Fibroblast of upper back skin (primary cell): ENCODE measurements at places on chromosomes 7 and 10.

- no peak for DNase-seq
These were observed 223.1 kb downstream of the CHCHD3 start for GRCh38 chr7:132858760-132859159.

- DNase-seq = peak; percentile 19
These were observed 281.5 kb upstream of the PHYHIPL start for GRCh38 chr10:58894929-58895328.

- no peak for DNase-seq
These were observed 59.5 kb downstream of the XPNPEP1 start for GRCh38 chr10:109863775-109864174.

DNA sequence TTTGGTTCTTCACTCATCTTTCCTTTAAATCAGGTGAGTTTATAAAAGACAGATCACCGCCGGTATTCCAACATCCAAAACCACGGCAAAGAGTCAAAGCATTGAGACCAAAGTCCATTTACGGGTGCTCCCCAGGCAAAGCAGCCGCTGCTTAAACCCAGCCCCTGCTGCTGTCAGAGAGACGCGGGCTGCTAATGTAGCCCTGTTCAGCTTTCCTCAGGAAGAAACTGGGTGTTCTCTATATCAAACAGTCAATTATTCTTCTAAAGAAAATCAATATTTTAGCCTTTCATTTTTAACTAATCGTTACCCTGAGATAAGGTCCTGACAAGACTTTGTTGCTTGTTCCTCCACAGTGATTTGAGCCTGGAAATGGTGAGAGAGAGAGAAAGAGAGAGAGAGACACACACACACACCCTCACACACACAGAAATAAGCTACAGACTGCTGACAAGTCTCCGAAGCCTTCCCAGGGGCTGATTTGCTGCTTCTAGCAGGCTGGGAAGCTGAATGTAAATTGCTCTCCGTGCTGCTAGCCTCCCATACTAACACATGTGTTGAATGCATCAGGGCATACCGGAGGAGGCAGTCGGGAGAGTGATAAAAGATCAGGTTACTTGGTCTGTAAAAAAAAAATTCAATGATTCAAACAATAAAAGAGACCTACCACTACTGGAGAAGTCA is 183.0 kb upstream of the ANK3 start:
- DNase-seq = peak; percentile 82

GRCh38 chr10:108653531-108653930 is 1269.8 kb downstream of the XPNPEP1 start:
- peak; percentile 73 for DNase-seq

GRCh38 chr10:109027534-109028185 is 895.7 kb downstream of the XPNPEP1 start:
- no peak for DNase-seq

DNA sequence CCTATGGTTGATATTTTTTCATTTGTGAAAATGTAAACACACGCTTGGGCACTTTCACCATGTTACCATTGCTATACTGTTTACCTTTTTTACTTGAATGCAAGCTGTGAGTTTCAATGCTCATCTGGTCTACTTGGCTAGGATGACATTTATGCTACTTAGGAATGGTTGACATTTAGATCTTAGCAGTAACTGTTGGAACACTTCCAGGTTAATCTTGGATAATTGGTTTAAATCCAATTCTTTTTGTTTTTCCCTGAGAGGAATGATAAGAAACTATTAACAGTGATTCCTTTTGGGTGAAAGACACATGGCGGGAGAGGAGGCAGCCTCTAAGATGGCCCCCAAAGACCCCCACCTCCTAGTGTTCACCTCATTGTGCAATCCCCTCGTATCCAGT is 51.4 kb upstream of the AMPH start:
- DNase-seq = no peak

- peak; percentile 50 for DNase-seq
These were observed 1.3 kb downstream of the CUL1 start for GRCh38 chr7:148699782-148700629.

GRCh38 chr7:81140252-81140651 is 221.4 kb upstream of the SEMA3C start:
- DNase-seq = no peak

- no peak for DNase-seq
These were observed 199.3 kb downstream of the LRMDA start for GRCh38 chr10:75630746-75631145.

DNA sequence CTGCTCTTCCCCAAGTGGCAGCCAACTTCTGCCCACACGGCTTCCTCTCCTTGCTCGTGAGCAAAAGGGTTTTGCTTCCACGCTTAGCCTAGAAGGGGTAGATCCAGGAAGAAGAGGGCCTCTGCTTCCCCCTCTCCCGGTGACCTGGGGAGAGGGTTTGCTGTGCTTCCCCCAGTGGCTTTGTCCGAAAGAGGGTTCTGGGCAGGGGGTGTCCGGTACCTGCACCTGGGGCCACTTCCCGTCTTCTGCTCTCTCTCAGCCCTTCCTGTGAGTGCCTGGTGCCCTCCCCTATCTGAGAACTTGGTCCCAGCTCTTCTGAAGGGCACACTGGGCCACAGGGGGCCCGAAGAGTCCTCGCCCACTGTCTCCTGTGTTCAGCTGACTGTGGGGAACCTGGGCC is 11.3 kb downstream of the JAKMIP3 start:
- no peak for DNase-seq

DNA sequence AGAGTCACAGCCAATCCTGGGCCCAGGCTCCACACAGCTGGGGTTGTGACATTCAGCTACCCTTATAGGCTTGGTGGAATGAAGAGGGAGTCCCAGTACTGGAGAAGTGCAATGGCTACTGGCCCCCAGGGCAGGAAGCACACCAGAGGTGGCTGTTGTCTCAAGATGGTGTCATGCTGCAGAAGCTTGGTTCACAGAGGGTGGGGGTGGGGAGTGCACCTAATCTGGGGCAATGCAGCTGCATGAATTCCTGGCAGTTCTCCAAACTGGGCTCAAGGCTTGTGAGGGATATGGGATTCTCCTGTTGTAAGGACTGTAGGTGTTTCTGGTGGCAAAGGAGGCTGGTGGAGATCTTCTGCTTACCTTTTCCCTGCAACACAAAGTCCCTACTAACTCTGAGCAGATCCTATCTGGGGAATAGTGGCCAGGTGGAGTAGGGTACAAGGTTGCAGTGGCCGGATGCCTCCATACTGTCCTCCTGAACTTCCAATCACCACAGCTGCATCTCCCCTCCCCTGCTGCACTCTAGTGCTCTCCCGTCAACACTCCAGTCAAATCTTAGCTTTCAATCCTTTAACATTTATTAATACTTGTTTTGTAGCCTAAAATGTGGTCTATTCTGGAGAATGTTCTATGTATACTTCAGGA is 27.4 kb upstream of the PLA2G12B start:
- peak; percentile 5 for DNase-seq

GRCh38 chr10:7412237-7412927 is 1.5 kb upstream of the SFMBT2 start:
- DNase-seq = no peak

DNA sequence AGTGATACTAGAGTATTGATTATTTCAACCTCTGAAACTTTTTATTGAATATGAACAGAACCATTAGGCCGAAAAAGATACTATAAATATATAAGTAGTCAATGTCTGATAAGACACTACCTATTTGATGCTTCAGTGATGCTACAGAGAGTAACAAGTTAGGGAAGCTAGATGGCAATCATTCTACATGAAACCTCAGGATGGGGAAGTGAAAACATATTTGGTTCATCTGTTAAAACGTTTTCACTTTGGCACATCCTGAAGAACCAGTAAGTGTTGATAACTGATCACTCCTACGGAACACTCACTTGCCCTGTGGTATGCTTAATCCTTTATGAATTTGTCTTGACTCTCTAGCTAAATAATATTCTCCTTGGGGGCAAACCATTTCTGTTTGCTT is 1064.9 kb downstream of the NXPH1 start:
- no peak for DNase-seq

- no peak for DNase-seq
These were observed 254.9 kb downstream of the SKAP2 start for GRCh38 chr7:26609532-26609931.

DNA sequence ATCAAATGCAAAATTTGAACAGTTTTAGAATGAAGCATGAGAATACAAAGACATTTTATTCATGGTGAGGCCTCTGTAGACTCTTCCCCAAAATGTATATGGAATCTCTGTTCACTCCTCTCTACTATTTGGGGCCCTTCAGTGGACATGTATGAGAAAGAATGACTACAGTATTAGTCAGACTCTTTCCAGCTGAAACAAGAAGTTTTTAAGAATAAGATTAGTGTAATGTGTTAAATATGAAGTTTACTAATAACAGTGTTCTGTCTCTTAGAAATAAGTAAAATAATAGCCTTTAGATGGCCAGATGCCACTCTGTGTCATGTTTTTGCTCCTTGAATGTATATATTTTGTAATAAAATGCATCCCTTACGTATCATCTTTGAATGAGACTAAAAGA is 585.6 kb downstream of the SUGCT start:
- peak; percentile 63 for DNase-seq

DNA sequence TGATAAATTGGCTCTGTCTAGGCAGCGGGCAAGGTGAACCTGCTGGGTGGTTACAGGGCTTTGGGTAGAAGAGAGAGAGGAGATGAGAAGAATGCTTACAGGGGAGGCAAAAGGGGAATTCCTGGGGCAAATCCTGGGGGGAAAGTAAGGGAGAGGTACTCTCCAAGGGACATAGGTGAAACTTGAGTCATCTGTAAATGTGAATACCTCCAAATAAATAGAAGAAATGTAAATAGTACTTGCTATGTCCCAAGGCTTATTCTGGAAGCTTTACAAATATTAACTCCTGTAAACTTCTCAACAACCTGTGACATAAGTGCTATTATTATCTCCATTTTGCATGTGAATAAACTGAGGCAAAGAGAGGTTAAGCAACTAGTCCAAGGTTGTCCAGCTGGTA is 57.7 kb upstream of the CDK13 start:
- no peak for DNase-seq

GRCh38 chr10:36721871-36722270 is 403.5 kb upstream of the ANKRD30A start:
- DNase-seq = no peak

DNA sequence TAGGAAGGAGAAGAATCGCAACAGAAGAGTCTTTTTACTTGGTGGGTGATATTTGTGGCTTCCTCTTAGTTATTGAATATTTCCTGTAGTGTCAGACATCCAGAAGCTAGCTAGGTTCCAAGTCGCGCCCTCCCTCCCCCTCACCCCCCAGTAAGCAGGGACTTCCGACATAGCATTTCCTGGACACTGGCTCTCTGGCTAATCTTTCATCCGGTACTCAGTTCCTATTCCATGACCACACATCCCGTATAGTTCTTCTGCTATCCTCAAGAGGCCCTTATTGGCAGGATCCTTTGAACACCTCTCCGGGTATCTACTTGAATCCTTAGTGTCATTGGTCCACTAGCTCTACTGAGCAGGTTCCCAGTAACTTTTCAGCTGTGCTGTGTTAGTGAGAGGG is 167.8 kb downstream of the HDAC9 start:
- DNase-seq = no peak

DNA sequence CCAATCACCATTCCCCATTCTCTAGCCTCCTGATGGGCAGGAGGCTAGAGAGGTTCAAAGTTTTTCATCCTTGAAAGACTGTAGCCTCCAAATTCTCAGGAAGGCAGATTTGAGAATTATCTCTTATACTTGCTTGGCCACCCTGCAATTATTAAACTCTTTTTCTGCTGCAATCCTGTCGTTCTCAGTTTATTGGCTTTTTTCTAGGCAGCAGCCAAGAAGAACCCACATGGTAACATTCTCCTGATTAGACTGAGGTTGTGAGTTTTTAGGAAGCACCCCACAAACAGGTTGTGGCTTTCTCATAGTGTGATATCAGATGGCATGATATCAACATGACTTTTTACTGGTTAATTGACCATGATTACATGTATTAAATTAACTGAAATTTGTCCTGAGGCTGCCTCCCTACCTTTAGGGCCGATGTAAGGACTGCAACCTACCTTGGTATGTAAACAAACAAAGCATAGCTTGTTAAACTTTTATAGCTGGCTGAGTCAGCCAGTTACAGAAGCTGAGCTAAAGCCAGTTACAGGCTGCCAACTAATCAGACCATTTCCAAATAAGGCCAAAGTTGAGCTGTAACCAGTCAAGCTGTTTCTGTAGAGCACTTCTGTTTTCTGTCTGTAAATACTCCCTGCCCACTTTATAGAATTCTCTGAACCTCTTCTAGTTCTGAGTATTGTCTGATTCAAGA is 3.2 kb upstream of the ZNF248 start:
- DNase-seq = peak; percentile 45

- DNase-seq = no peak
These were observed 241.3 kb upstream of the KMT2E start for GRCh38 chr7:104772405-104773345.

- peak; percentile 90 for DNase-seq
These were observed 64.4 kb downstream of the STK17A start for GRCh38 chr7:43647339-43647672.

DNA sequence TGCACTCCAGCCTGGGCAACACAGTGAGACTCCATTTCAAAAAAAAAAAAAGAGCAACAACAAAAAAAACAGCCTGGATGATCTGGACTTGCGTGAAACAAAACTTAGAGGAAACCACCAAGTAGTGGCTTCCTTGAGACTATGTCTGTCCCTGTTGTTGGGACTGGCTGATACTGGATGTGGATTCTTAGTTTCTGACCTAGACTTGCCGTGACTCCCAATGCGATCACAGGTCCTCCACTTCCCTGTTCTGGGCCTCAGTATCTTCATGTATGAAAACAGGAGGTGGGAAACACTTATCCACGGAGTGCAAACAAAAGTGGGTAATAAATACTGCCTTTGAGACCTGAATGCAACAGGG is 125.7 kb downstream of the PRPF18 start:
- no peak for DNase-seq

DNA sequence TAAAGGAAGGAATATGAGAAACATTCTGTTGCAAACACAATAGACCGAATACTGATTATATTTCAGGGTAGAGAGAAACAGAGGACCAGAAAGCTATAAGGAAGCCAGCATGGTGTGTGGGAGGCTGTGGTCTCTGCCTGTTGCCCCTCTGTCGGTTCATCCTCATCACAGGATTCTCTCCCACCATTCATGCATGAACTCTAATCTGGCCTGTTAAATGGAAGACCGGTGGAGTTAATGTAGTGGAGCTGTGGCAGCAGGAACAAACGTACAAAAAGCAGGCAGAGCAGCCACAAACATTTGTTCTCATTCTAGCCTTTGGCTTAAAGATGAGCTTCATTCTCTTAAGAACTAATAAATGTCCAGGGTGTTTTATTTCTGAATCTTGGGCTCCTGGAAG is 902.4 kb downstream of the LRMDA start:
- DNase-seq = no peak

- DNase-seq = no peak
These were observed 128.8 kb downstream of the PPP1R3A start for GRCh38 chr7:113790025-113790424.

GRCh38 chr7:127807829-127808228 is 155.8 kb downstream of the SND1 start:
- DNase-seq = no peak
